ENCODE measurements at places on chromosomes 3 and 15.

DNA sequence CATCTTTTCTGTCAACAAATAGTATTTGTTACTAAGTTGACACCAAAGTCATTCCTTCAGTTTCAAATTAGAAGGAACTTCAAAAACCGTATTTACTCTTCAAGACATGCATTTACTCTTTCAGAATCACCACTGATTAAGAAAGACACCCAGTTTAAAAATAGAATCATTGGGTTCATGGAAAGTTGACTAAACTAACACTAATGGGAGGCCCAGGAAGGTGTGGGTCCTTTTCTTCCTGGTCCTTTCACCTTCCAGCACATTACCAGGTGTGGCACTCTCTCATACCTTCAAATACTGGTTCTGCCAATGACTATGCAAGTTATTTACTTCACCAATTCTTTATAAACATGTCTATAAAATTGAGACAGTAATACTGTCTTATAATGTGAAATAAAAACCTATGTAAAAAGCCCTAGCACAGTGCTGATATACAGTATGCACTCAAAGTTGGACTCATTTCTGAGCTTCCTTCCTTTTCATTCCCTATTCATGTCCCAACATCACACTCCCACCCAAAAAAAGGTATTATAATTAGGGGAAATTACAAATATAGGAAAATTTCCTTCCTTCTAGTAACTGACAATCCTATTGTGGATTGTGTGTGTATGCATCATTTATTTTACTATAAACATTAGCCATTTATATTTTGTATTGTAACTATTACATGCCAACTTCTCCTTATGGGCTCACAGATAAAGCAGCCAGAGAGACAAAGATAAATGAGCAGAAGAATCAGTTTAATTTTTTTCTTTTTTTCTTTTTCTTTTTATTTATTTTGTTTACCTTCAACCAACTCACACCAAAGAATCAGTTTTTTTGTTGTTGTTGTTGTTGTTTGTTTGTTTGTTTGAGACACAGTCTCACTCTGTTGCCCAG is 48.9 kb downstream of the LRRFIP2 start:
- DNase-seq, result no peak

- DNase-seq, result no peak
These were observed 55.6 kb downstream of the MECOM start for GRCh38 chr3:169607949-169608348.

DNA sequence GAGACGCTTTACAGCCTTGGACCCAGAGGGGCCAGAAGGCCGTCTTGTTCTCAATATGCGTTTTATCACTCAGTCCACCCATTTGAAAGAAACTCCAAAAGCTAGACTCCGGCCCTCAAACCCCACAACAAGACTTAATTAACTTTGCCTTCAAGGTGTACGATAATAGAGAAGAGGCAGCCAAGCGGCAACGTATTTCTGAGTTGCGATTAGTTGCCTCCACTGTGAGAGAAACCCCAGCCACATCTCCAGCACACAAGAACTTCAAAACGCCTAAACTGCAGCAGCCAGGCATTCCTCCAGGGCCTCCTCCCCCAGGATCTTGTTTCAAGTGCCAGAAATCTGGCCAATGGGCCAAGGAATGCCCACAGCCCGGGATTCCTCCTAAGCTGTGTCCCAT is 17.4 kb upstream of the INO80 start:
- no peak for DNase-seq

GRCh38 chr3:159895430-159895829 is 93.2 kb upstream of the IL12A start:
- DNase-seq, result no peak
